Muscle of back (tissue), 13 donors: ENCODE measurements at places on chromosomes 1 and 21.

GRCh38 chr1:1175221-1176062, 1.8 kb downstream of the TTLL10 start:
- no peak for DNase-seq

DNA sequence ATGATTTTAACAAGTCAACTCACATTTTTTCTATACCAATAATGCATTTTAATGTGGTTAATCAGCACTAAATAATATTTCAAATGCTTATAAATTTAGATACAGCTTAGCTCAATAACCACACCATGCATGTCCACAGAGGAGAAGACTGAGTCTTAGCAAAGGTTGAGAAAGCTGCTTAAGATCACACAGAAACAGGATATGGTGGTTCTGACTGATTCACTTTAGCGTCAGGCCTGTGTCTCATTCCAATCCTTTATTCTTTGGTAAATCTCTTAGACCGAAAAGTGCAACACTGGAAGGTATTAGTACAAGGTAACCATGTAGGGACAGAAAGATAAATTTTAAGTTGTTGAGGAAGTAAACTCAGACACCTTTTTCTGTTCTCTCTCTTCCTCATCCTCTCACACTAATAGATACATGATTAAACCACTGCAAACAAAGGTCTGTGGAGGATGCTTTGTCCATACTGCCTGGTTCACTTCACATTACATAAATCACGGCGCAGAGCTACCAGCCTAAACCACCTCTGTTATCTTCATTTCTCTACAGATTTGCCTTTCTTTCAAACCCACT, 139.0 kb downstream of the DPYD start:
- DNase-seq, result no peak

DNA sequence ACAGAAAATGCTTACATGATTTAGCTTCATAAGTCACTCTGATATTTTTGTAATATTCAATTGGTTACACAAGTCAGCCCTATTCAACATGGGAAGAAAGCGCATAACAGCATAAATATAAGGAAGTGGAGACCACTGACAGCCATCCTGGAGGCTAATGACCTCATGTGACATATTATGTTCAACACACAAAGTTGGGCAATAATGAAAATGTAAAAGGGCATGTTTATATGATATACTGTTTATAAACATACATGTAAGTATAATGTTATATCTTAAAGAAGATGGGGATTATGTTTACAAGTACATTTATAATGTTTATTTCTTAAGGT, 30.2 kb downstream of the EVI5 start:
- no peak for DNase-seq

DNA sequence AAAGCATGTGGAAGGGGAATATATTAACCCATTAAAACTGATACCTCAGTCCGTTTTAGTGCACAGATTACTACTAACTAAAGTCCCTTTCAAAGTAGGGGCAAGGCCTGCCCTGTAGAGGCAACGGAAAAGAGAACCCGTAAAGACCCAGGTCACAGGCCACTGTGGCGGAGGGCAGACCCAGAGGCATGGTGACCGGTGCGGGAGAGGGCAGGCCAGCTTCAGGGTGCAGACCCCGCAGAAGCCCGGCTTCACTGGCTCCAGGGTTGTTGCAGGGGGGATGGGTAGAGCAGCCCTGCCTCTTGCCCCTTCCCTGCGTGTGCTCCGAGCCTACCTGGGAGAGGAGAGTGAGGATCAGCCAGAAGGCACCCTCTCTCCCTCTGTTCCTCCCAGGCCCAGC, 17.7 kb downstream of the CNTN2 start:
- DNase-seq, result no peak

GRCh38 chr1:116737020-116737854, 17.0 kb upstream of the CD2 start:
- peak; percentile 39 for DNase-seq

GRCh38 chr21:41848958-41849580, 30.1 kb downstream of the PRDM15 start:
- no peak for DNase-seq

DNA sequence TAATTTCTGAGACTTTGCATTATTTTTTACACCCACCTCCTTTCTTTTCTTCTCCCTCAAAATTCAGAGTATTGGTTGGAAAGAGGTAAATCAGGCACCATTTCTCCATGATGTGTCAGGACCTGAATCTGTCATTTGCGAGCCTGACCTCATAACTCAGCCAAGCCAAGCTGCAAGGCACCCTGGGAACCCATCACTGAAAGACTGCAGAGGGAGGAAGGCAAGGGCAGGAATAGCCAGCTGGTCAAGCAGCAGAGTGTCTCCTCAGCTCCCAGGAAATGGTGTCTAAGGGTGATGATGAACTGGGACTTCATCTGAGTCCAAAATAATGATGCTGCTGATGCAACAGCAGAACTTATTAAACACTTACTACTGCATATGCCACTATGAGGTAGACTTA, 556.6 kb downstream of the OMA1 start:
- no peak for DNase-seq

GRCh38 chr1:10648689-10649516, 147.5 kb downstream of the CASZ1 start:
- DNase-seq, result no peak

GRCh38 chr1:38589036-38589435, 270.5 kb downstream of the RRAGC start:
- no peak for DNase-seq

- DNase-seq, result peak; percentile 74
Observed at GRCh38 chr1:21175670-21176581, 771 bp downstream of the EIF4G3 start.

DNA sequence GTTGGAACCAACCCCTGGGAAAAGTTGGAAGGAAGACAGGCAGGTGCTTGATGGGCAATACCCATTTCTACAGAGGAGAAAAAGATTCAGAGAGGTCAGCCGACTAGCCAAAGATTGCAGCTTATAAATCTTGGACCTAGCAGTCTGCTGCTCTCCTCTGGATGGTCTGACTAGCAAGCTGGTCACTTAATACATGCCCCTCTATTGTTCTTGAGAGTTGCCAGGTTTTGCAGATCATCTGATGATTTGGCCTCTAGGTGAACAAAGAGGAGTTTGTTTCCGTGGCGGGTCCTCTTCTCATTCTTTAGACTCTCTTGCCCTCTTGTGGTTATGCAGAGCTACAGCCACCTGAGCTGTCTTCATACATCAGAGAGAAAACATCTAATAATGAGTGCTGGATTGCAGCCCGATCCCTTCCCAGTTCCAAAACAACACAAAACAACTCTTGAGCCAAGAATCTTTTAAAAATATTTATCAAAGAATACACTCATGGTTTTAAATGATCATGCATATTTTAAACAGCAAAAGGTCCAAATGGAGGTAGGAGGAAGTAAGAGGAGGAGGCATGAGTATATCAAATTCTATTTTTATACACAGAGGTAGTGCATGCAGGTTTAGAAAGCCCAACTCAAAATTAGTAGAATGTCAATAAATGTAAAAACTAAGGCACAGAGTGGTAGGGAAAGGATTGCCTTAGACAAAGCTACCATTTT, 115.7 kb downstream of the SLC30A10 start:
- DNase-seq, result peak; percentile 86

DNA sequence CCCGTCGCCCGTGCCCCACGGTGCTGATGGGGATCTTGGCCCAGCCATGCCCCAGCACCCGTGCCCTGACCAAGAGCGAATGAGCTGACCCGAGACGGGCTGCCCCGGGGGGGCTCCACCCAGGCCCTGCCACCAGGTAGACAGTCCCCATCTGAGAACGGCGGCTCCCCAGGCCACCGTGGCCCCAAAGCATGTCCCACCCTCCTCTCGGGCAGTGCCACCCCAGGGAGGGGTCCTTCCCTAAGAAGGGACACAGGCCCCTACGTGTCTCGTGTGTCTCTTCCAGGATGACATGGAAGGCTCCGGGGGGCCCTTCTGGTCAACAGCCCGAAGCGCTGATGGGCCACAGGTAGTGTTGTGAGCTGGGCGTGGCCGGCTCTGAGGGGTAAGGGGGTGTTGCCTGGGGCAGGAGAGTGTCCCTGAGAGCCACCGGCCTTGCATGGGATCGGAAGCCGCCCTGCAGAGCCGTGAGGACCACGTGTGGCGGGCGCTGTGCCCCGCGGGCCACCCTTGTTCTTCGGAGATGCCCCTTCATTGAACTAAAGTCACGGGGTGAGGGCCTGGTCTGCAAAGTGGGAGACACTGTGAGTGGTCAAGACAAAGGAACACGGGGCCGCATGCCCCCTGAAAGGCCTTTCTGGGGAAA, 55.0 kb downstream of the SLC19A1 start:
- no peak for DNase-seq

DNA sequence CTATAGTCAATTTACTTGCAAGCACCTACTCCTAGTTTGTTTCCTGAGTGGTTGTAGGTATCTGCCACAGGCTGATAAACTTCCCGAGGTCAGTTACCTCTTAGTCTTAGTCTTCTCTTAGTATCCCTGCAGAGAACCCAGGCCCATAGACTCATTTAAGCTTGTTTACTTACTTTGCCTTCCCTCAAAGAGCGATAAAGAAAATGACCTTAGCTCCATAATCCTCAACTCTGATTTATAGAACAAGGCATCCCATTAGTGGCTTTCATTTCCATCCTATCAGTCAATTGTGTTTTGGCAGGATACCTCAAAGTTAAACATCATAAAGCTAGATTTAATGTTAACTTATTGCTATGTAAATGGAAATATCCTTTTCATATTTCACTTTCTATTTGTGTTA, 119.7 kb downstream of the UCHL5 start:
- no peak for DNase-seq

GRCh38 chr21:35222541-35222941, 173.4 kb upstream of the RUNX1 start:
- DNase-seq, result no peak

DNA sequence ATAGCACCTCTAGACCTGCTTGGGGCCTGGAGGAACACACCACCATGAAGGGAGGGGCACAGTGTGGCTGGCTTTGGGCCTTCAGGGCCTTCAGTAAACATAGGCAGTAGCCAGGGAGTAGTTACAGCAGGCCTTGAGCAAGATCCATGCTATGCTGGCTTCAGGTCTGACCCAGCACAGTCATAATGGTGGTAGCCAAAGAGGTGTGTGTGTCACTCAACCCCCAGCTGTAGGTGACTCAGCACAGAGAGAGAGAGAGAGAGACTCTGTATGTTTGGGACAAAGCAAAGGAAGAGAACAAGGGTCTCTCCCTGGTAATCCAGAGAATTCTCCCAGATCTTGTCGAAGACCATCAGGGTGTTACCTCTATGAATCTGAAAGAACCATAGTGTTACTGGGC, 250.5 kb upstream of the PKN2 start:
- no peak for DNase-seq

GRCh38 chr1:220924331-220924970, 45.2 kb downstream of the HLX start:
- DNase-seq, result no peak

- DNase-seq, result no peak
Observed at GRCh38 chr1:87754139-87754538, 425.5 kb downstream of the LMO4 start.

DNA sequence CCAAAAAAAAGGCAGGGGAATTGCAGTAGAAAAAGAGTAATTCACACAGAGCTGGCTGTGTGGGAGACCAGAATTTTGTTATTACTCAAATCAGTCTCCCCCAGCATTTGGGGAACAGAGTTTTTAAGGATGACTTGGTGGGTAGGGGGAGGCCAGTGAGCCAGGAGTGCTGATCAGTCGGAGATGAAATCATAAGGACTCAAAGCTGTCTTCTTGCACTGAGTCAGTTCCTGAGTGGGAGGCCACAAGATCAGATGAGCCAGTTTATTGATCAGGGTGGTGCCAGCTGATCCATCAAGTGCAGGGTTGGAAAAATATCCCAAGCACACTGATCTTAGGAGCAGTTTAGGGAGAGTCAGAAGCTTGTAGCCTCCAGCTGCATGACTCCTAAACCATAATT, 23.7 kb upstream of the EDARADD start:
- no peak for DNase-seq

DNA sequence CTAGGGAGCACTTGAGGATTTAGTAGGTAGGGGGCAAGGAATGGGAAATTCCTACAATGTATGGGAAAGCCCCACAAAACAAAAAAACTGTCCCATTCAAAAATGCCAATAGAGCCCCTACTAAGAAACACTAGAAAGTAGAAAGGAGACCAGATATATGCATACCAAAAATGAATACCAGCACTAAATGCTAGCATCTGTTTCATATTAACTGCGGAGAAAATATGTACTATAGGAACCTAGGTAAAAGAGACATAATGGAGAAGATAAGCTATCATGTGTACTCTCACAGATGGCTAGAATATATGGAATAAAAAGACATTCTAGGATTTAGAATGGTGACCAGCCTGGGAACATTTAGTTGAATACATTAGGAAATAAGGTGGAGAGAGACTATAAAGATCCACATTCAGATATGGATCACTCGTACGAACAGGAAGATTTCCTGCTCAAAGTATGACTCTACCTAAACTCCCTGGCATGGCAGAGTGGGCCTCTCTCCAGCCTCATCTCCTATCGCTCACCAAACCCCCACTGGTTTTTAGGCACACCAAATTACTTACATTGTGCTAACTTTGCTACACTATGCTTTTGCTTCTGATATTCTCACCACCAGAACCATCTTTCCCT, 18.3 kb downstream of the ZNHIT6 start:
- DNase-seq, result no peak

GRCh38 chr1:163307479-163308171, 14.1 kb upstream of the NUF2 start:
- DNase-seq, result no peak

DNA sequence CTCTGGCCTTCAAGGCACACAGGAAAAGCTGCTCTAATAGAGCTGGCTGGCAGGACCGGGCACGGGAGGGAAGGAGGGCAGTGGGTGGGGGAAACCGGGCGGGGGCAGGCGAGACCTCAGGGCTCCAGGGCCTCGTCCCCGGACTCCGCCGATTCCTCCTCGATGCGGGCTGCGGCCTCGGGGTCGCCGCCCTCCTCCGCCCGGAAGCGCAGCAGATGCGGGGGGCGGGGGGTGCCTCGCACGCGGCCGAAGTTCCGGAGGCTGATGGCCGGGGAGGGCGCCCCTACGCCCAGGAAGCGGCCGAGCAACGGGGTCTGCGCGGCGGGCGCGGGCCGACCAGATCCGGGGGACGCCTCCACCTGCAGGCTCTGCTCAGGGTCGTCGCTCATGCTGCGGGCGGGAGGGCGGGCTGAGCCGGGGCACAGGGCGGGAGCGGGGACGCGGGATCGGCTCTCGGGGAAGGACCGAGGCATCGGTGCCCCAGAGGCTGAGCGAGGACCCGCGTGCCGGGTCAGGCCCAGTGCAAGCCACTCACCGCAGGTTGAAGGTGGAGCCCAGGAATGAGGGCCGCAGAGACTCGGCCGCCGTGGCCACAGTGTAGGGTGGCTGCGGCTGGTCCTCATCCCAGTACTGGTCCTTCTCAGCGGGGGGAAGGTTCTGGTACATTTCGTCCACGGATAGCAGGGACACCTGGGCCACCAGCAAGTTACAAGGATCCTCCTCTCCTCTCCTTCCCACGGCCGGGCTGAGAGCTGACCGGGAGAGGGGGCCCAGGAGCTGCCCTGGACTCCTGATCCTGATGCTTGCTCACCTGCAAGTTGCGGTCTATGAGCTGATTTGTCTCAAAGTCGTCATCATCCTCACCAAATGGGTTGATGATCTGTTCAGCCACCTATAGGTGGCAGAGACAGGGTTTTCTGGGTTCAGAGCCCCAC, 3.6 kb downstream of the BEST4 start:
- no peak for DNase-seq
